ENCODE measurements at places on chromosomes 12 and 14.

GRCh38 chr12:31005944-31006361 lies 67.7 kb upstream of the DDX11 start:
- DNase-seq, result no peak

DNA sequence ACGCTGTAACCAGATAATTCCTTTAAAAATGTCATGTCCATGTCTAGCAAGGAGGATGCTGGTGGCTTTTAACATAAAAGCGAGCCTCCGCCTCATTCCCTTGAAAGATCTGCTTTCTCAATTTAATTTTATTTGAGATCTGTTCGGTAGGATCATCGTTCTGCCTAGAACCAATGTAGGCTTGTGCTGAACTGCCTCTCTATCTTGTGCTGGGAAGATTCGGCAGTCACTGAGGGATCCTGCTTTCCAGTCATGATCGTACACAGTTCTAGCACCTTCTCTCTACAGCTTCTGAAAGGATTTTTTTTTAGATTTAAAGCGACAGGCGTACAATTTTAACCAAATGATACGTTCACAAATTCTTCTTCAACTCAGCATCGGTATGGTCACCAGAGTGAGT lies 54.3 kb downstream of the PEBP1 start:
- no peak for DNase-seq

DNA sequence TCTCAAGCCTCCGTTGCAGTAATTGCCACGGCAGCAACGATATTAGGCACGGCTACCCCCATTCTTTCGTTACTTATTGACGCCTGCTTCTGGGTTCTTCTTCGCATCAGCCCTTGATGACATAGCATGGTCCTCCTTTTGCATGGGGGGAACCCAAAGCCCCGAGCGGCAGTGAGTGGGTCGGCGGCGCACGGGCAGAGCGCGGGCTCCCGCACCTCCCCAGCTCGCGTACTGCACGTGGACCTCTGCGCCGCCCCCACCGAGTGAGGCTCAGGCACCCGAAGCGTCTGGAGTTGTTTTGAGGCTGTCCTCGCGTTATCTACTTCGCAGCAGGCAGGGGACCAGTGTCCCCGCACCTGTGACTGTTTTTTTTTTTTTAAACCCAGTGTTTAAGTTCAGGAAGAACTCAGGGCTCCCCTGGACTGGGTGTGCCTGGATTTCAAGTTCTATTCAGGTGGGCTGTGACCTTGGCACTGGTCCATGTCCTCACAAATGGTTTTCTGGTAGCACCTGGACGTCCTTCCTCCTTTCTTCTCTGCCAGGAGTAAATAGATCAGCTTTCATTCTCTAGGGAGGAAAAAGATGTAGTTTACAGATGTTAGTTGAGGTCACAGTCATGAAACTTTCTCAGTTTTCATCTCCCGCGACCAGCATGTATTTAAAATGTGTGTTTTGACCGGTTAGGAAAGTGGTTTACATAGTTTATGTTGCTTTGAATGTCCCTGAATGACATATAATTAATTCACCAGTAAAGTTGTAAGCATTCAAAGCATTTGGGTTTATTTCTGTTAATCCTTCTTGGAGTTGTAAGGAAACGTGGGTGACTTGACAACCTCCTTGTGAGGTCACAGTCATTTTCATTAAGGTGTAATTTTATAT lies 1.4 kb upstream of the FOXN4 start:
- peak; percentile 86 for DNase-seq

- no peak for DNase-seq
Measured at GRCh38 chr12:19654650-19655376, 215.5 kb downstream of the AEBP2 start.

DNA sequence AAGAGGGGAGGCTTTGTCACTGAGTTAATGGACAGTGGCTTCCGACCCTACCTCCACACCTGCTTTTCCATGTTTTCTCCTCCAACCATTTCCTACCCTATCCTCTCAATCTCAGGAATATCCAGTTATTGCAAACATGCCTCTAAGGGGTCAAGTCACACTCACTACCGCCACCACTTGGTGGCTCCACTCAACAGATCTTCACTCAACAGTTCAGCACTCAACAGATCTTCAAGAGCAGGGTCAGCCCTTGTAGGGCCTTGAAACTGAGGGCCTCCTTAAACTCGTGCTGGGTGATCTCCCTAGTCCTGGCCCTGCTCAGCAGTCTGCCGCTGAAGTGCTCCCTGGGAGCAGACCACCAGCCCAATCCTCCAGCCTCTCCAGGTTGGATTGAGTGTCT lies 14.2 kb downstream of the ZNF641 start:
- no peak for DNase-seq
